ENCODE measurements at places on chromosomes 7 and 10.

DNA sequence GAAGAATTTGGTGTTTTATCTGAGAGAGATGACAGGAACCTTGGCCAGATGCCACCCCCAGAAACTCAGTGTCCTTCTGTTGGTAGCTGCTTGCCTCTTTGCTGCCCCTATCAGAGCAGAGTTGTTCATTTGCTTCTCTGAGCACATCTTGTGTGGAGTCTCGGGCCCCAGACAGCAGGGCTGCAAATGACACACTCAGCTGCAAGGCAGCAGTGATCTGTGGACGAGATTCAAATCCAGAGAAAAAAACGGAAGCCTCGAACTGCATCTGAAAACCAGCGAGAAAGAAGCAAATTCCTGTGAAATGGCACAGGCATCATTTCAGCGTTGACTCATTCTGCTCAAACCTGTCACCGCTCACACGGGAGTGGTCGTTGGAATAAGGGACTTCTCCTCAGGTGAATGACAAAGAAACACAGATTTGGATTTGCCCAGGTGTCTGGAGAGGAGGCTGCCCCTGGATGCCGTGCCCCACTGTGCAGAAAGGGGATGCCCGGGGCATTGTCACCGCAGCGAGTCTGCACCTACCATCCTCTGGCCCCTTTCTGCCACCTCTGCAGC lies 144.7 kb downstream of the PFKFB3 start:
- DNase-seq: no peak

DNA sequence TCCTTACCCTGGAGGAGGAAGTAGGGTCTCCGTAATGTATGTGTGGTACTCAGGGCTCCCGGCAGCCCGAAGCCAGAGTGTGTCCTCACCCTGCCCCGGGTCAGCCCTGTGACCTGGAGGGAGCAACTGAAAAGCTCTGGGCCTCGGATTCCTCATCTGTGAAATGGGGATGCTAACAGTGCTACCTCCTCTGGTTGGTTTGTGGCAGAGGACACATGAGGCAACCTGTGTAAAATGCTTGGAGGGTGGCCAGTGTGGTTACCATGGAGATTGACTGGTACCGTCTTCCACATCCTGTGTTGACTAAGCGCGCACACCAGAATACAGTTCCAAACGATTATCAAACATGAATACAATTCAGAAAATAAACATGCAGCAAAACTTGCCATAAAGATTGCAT lies 163.8 kb upstream of the KLF6 start:
- no peak for DNase-seq

- DNase-seq: no peak
These were observed 142.3 kb upstream of the HPS1 start for GRCh38 chr10:98589007-98589406.

DNA sequence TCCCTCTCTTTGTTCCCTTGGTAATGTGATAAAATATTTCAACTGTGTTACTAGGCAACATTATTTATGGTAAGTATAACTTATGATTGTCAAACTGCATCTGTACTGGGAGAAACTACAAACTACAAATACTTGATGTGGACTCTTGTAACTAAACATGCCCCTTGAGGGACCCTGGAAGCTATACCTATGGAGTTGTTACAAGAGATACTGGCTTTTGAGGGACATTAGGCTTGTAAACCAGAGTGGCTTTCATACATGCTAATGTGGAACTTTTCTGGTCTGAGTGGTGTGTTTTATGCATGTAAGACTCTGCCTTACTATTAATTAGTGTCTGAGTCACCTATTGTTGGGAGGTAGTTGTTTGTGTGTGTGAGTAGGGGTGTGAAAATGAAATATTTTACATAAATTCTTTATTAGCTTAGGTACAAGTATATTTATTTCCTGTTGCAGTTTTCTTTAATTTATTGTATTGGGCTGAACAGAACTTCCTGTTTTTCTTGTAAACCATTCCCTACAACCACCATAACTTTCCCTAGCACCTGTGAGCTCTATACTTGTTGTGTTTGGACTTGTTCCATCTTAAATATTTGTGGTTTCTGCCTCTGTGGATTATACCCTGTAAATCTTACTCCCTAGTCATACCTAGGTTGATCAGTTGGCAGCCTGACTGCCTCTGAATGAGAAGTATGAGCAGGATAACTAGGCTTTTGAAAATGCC lies 49.8 kb downstream of the STK31 start:
- no peak for DNase-seq

DNA sequence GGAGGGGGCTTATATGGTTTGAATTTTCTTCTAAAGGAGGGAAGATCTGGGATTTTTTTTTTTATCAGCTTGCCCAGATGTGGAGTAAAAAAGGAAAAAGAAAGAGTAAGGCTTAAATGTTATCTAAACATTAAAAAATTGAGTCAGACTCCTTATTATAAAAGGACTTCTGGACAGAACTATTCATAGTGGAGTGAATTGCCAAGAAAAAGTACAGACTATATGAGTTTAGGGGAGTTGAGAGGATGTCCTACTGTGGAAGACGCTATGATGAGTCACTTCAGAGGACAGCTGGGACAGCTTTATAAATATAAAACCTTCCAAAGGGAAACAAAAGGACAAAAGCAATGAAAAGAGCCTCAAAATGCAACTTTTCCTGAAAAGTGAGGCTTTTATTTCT lies 73.0 kb downstream of the TFPI2 start:
- no peak for DNase-seq

- DNase-seq: no peak
These were observed 68.9 kb upstream of the DNAAF5 start for GRCh38 chr7:657565-658119.

- DNase-seq: no peak
These were observed 32.8 kb upstream of the TAS2R16 start for GRCh38 chr7:123028339-123028738.

GRCh38 chr7:75639886-75640190 lies 98.9 kb downstream of the HIP1 start:
- no peak for DNase-seq

DNA sequence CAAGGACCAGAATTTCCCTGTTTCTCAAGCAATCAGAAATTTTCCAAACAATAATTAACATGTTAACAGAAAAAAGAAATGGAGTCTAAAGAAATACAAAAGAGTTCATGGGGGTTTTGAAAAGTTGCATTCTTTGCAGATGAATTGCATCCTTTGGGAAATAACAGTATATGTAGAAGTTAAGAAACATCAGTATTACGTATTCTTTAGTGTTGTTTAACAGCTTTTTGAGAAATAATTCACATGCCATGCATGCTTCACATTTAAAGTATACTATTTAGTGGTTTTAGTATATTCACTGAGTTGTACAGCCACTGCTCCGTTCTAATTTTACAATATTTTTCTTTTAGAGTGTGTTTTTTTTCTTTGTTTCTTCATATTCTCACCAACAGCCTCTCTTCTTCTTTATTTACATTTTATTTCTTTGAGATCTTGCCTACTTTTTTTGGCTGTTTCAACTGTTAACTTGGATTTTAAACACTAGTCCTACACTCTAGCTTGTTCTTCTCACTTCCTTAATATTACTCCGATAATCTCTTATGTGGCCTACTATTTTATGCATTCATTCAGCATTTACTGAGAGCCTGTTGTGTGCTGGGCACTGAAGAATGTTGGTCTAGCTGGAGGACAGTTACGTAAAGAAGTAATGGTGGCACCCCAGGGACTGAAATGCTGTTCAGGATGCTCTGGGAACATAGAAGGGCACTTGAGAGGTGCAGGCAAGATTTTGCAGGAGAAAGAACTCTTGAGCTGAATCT lies 330.1 kb downstream of the EXOC4 start:
- no peak for DNase-seq

- no peak for DNase-seq
These were observed 172.5 kb downstream of the CCDC71L start for GRCh38 chr7:106488465-106488864.

- DNase-seq: no peak
These were observed 9.3 kb upstream of the PAPOLB start for GRCh38 chr7:4871056-4871680.

GRCh38 chr10:1084011-1084950 lies 28.1 kb downstream of the WDR37 start:
- DNase-seq: no peak

- no peak for DNase-seq
These were observed 45.8 kb upstream of the TNS3 start for GRCh38 chr7:47627580-47628283.

- DNase-seq: no peak
These were observed 2.2 kb upstream of the STRIP2 start for GRCh38 chr7:129431911-129432643.

- DNase-seq: no peak
These were observed 2.0 kb downstream of the NRP1 start for GRCh38 chr10:33332183-33333065.

DNA sequence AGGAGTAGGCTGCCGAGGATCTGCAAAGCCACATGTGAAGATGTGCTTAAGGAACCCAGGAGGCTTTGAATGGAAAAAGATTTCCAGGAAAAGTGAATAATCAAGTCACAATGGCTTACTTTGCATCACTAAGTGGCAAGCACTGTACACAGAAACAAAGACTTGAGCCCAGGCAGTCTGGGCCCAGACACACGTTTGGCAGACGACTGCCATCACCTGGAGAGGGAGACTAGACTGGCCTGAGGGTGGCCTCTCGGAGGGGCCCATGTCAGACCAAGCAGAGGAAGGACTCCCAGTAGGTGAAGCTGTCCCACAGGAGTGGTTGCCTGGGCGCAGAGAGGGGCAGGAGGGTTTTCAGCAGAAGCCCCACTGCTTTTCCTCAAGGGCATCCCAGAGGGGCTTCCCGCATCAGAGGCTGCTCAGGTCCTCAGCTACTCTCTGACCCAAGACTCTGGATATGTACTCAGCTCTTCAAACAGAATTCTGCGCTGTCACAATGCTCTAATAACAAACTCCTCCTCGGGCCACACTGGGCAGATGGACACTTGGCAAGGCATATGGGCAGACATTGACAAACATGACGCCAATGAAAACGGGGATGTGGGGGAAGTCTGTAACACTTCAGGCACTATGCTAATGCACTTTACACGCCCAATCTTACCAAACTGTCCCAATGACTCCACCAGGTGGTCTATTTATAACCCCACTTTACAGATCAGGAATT lies 27.9 kb upstream of the FRAT2 start:
- DNase-seq: no peak

DNA sequence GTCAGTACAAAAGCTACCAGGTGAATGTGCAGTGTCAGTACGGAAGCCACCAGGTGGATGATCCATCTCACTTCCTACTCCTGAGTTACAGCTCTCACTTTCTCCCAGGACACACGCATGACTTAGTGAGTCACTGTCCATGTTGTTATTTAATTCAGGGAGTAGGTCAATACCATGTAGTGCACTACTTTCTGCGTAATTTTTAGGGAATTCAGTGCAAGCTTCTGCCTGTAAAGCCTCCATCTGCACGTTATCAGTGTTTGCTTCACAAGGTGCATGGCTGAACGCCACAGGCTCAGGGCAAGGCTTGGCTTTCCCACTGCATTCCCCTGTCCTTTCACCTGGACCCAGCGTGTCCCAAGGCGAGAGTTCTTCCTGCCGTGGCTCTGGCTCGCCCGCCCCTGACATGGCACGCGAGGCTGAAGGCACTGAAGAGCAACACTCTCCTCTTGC lies 59.5 kb downstream of the LARP4B start:
- DNase-seq: no peak

DNA sequence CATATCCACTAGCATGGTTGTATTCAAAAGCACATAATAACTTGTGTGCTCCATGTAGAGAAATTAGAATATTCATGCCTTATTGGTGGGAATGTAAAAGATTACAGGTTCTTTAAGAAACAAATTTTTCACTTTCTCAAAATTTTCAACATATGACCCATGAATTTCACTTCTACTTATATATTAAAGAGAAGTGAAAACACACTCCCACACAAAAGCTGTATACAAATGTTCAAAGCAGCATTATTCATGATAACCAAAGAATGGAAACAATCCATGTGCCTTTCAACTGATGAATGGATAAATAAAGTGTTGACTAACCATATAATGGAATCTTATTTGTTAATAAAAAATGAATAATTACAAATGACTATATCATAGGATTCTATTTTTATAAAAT lies 694.5 kb upstream of the PCDH15 start:
- no peak for DNase-seq

- DNase-seq: no peak
These were observed 1246.5 kb downstream of the TYW1 start for GRCh38 chr7:68243128-68243527.

DNA sequence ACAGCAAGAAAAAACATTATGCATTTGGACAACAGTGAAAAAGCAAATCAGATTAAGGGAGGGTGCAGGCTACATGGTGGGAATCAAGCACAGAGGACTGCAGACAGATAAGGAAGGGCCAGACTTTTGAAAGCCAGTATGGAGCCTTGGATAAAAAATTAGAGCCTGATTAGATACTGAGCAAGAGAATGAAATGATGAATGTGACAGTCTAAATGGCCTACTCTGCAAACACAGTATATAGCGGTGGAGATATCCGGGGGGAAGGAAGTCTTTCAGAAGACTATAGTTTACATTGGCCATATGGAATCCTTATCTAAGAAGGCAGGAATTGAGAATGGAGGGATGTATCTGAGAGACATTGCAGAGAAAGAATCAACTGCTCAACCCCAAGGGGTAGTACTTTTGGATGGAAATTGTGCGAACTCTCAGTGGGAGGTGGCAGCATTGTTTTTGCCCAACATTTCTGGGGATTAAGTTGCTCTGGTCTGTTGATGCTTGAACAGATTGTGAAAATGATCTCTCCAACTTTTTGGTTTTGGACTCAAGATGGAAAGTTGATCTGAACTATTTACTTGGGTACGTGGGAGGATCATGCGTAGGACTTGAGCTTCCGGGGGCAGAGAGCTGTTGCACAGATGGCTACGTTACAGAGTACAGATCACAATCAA lies 39.4 kb upstream of the CHCHD3 start:
- no peak for DNase-seq

GRCh38 chr10:23585666-23586065 lies 146.8 kb downstream of the OTUD1 start:
- DNase-seq: no peak

DNA sequence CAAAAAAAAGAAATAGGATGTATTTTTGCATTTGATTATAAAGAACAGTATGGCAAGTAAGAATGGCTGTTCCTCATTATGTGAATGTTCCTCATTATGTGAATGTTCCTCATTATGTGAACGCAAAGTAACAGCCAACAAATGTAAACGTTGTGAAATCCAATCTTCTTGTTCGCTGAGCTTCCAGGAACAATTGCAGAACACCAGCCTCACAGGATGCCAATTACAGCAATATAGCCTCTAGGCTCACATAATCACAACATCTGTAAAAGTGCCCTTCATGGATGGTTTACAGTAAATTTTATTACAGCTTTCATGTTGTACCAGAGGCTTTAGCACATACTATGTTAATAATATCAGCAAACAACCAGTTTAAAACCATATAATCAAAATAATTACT lies 71.6 kb downstream of the THSD7A start:
- DNase-seq: peak; percentile 94
